Memory B cell (primary cell): ENCODE measurements at places on chromosomes 1 and 21.

- DNase-seq = no peak
Measured at GRCh38 chr1:185733818-185734735, at the start of gene HMCN1. HMCN1 (plus strand) TSS chr1:185734391; CDS start chr1:185734780, 389 bp downstream.

GRCh38 chr1:223233019-223233409 is 90.0 kb upstream of the TLR5 start:
- no peak for DNase-seq

DNA sequence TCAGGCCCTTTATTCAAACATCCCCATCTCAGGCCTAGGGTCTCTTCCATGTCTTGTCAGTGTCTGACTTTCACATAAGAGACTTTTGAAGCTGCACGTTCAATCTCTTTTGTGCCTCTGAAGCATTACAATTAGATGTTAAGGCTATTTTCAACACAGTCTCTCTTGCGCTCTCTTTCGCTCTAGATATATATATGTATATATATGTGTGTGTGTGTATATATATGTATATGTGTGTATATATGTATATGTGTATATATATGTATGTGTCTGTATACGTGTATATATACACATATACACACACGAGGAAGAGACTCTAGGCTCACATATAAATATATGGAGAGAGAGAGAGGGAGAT is 162.5 kb upstream of the RNPC3 start:
- no peak for DNase-seq

DNA sequence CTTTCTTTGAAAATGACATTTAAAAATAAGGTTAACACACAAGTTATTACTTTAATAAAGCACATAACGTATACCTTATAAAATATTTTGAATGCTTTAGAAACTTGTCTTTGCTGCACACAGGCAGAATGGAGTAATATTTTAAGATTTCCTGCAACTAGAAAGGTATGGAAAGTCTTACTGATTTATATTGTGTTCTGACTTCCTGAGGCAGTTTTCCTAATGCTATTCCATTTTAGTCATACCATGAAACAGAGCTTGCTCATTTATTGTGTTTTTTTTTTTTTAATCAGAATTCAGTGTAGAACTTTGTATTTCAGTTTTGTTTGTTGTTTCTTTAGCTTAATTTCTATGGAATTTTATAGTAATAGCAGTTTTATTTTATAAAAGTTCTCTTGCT is 60.9 kb upstream of the S1PR1 start:
- no peak for DNase-seq

DNA sequence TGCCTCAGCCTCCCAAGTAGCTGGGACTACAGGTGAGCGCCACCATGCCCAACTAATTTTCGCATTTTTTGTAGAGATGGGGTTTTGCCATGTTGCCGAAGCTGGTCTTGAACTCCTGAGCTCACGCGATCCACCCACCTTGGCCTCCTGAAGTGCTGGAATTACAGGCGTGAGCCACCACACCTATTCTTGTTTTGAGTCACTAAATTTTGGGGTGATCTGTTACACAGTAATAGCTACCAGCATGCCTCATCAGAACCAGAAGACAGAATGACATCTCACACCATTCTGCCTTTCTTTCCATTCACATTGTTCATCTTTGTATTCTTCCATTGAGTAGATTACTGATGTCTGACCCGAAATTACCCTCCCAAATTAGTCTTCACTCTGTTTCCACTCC is 9.1 kb downstream of the RHBDL2 start:
- DNase-seq = no peak

DNA sequence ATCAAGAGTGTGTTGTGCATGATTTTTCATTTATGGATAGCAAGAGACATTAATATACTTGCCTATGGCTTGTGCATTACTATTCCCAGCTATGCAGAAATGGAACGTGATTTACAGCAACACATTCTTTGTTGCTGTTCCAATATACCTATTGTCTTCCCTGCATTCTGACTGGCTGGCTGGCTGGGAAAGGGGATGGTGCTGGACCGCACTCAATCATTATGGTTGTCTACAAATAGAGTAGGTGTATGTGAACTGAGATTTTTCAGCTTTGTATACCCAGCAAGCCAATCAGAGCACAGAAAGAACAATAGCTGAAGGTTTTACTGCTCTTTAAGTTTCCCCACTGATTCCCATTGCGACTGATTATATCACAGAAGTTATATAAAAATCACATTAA is 167.5 kb downstream of the ATG4C start:
- DNase-seq = no peak

DNA sequence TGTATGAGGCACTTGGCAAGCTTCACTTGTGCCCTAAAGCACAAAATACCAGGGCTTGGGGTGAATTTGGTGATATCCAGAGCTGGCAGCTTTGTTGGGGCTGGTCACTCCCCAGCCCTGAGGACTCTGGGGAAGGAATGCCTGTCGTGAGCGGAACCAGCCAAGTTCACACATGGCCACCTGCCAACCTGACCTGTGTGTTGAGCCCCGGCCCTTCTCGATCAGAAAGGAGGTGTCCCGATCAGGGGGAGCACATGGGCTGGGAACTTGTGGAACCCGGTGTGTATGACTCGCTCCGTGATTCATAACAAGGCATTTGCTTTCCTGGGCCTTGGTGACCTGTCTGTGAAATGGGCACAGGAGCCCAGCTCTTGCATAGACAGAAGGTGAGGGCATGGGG is 43.1 kb downstream of the AGPAT3 start:
- no peak for DNase-seq

DNA sequence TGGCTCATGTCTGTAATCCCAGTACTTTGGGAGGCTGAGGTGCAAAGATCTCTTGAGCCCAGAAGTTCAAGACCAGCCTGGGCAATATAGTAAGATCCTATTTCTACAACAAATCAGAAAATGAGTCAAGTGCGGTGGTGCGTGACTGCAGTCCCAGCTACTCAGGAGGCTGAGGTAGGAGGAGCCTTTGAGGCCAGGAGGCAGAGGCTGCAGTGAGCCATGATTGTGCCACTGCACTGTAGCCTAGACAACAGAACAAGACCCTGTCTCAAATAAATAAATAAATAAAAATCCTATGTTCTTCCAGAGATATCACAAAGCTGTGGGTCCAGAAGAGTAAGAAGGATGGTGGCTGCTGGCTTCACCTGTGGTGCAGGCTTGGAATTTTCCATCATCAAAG is 22.1 kb downstream of the CDA start:
- no peak for DNase-seq

GRCh38 chr1:200351826-200352549 is 57.8 kb downstream of the ZNF281 start:
- no peak for DNase-seq

- DNase-seq = no peak
Measured at GRCh38 chr1:65959896-65960567, 167.3 kb downstream of the PDE4B start.

DNA sequence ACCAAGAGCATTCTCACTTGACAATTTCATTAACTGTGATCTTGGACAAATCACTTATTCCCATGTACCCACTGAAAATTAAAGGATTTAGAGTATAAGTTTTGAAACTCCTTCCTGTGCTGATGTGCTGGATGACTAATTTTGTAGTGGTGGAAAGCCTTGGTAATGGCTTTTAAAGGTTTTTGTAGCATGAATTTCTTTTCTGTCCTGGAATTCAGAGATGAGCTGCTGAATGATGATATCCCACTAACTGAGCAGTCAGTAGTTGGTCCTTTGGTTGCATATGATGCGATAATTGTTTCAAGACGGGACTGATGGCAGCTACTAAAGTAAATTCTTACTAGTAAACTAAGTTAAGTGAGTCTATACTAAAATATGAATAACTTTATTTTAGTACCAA is 5.2 kb downstream of the RPL5 start:
- DNase-seq = no peak

DNA sequence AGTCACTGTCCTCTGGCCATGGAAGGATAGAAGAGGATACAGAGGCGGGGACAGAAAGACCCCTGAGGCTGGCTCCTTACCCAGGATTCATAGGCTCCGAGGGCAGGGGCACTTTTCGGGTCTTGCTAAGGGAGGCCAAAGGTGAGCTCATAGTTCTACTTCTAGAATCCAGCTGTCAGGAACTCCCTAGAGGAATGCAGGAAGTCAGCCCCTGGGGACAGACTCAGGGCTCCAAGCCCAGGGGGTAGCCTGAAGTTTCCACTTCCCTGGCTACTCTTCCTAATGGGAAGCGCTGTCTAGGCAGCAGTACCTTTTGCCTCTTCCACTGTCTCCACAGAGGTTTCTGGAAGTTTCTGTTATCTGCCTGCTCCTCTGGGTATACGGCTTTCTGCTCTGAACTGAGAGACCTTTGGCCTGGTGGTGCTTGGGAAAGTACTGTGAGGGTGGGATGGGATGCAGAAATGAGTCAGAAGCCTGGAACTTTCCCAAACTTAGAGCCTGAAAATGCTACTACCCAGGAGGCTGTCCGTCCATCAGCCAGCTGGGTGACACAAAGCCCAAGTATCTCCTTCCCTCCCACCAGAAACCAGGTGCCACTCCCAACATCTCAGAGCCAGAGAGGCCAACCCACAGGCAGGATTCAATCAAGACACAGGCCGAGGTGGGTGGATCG is 3.6 kb downstream of the UBXN11 start:
- DNase-seq = no peak

DNA sequence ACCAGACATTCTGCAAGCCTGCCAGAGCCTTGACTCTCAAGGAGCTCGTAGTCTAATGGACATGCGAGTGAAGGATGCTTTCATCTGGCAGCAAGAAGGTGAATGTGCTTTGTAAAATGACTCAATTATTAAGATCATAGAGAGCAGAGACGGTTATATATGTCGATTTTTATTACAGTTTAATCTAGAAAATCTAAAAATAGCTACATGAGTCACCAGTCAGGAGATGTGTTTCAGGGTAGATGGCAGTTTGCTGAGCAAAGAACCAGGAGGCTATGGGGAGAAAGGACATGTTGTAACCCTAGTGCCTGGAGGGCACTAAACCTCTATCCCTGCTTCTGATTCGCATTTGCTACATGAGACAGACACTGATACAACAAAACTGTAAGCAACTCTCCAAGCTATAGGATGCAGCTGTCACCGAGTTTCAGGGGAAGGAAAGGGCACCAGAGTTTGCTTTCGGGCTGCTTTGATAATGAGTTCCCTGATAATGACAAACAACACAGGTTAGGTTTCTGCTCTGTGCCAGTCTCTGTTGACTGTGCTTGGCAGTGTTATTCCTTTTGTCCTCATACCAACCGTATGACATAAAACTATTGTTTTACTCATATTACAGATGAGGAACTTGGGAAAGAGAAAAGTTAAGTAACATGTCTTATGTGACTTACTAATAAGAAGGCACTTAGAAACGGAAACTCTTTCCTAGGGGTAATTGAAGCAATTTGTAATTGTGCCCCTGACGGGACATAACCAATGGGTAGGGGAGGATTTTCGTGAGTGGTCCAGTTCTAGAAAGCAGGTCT is 43.2 kb downstream of the C1orf198 start:
- no peak for DNase-seq

DNA sequence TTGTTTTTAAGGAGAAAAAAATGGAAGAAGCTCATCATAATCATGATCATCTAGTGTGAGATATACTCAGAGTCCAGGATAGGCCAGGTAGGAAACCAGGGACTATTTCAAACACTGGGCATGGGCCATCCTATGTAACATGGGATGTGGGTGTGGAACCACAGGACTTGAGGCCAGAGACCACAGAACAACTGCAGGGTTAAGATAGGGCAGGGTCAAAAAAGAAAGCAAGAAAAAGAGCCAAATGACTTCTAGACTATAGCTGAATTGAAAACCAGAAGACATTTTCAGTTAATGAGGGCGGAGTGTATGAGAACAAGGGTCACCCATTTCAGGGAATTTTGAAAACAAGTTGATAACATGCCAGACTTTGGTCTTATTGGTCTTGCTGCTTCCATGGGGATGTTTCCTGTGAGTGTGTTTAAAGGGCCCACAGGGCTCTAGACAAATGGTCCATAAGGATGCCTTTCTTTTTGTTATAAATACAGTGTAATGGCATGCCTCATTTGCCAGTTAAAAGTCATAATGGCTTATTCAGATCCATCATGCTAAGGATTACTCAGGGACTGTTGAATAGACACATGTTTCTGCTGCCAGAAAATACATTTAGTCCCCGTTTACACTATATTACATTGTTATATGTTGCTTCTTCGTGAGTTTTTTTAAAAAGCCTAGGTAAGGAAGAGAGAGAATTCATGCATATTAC is 182.0 kb upstream of the C21orf91 start:
- no peak for DNase-seq

DNA sequence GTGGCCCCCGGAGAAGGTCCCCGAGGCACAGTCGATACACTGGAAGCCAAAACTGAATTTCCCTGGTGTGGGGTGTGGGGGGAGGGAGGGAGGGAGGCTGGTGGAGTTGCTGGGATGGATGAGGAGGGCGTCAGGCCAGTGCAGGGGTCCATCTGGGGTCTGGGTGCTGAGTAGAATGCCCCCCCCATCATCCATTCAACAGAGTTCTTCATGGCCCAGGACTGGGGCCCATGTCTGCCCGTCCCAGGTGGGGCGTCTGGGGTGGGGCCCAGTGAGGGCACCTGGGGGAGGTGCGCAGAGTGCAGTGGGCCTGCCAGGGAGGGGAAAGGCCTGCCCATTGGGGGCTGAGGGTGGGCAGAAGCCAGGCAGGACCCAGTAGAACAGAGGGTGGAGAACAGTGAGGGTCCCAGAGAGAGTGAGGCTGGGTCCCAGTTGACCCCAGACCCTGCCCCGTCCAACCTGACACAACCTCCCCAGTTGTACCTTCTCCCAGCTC is 1.9 kb downstream of the TNFRSF18 start:
- no peak for DNase-seq

GRCh38 chr1:16387201-16388188 is 20.5 kb downstream of the SZRD1 start:
- DNase-seq = no peak

- DNase-seq = no peak
Measured at GRCh38 chr1:223838125-223838854, 7.5 kb downstream of the TP53BP2 start.

DNA sequence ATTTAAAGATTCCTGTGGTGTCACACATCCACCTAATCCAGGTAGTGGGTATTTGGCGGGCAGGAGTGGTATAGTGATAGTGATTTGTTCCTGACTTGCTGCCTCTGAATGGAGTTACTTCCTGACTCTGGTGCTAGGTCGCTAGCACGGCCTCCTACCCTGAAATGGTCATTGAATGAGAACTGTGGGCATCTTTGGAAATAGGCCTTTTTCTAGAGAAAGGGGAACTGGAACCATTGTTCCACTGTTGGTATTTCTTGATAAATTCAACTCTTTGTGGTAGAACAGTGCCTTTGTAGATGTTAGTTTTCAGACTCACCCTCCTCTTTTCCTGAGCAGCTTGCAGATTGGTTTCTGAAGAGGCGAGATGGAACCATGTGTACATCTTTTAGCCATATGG is 1.5 kb downstream of the QSOX1 start:
- DNase-seq = no peak

DNA sequence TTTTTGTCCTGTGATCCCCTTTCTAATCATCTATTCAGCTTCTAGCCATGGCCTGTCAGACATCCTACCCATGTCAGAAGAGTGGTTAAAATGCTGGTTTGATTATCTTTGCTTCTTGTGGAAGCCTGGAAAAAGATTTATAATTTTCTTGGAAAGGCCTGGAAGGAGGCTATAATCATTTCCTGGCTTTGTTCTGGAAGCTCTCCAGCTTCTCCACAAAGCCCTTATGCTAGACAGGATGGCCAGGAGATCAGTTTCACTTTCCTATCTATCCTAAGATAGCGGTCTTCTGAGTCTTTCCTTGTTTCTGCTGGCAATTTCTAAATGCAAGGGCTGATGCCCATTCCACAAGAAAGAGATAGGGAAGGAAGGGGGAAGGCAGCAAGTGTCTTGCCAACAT is 90.9 kb upstream of the SLC44A3 start:
- DNase-seq = no peak
